ENCODE measurements at places on chromosomes 7 and 10.

- no peak for DNase-seq
Observed at GRCh38 chr7:64875258-64875657, 27.8 kb upstream of the ZNF273 start.

- DNase-seq: no peak
Observed at GRCh38 chr7:122307228-122307621, 2.7 kb upstream of the FEZF1 start.

DNA sequence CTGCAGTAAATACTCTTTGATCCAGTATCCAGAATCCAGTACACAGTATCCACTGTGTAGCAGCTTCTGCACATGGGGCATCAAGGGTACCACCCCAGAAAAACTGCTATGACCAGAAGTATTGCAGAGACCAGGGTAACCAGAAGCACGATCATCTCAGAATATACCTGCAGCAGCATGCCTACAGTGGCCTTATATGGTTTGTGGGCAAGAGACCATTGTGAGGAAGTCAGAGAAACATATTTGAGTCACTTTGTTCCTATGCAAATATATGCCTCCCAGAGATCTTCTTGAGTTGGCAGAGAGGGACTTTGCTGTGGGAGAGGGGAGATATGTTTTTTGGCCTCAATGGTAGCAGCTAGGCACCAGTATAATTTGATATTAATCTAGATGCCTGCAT is 206.4 kb upstream of the LRRTM3 start:
- DNase-seq: no peak

- DNase-seq: no peak
Observed at GRCh38 chr7:137681657-137682562, 164.9 kb downstream of the DGKI start.

GRCh38 chr10:85557706-85558105 is 808.9 kb downstream of the GRID1 start:
- no peak for DNase-seq

DNA sequence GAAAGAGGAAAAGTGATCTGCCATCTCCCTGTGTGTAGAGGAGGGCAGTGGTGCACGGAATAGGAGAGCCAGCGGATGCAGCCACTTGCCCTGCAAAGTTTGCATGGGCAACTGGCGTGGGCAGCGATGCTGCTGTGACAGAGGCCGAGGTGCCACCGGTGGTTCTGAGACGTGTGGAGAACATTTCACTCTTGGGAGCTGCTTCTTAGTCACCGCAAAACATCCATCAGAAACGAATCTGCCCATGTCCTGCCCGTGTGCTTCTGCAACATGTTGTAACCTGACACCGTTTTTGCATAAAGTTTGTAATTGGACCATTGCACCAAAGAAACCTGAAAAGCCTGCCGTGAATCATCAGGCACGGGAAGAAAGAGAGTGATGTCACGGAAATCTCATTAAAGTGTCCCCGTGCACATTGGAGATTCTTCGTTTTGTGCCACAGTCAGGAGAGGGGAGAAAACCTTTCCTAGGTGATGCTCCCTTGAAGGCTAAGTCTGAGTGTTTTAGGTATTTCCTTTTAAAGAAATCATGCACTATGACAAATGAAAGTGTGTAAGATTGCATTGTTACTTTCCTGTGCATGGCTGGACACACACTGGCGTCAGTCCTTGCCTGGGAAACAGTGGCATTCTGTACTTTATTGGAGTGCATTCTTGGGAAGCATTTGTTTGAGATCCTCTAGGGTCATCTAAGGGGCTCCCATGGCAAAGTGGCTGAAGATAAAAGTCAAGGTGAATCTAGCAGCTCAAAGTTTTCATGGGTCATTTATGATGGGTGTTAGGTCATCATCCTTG is 302.6 kb downstream of the KLF6 start:
- DNase-seq: no peak

DNA sequence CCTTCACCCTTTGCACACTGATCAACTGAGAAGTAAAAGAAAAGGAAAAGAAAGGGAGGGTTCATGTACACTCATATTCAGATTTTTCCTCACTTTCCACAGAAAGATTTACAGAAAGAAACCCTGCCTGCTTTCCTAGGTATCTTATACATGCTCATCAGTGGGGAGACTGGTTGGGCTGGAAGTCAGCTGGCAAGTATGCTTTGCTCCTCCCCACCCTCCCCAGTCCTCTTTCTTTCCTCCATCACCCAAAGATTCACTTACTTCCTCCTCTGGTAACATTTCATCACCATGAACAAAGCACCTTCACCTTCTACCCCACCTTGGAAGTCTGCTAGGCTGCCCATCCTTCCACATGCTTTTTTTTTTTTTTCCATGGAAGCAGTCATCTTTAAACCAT is 153.2 kb upstream of the NRBF2 start:
- no peak for DNase-seq

DNA sequence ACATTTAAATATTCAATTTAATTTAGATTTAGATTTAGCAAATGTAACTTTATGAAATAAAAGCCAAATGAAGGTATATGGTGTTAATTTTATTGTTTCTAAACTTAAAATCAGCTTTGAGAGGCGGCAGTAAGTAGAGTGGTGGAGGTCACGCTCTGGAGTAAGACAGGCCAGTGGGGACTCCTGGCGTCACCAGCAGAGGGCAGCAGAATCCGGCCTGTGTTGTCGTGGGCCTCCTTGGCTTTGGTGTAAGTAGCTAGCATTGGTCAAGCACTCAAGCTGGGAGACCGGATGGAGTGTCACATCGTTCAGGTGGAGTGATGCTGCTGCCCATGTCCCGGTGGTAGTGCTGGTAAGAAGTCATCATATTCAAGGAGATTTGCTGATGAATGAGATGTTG is 98.7 kb upstream of the DNAJB6 start:
- no peak for DNase-seq

DNA sequence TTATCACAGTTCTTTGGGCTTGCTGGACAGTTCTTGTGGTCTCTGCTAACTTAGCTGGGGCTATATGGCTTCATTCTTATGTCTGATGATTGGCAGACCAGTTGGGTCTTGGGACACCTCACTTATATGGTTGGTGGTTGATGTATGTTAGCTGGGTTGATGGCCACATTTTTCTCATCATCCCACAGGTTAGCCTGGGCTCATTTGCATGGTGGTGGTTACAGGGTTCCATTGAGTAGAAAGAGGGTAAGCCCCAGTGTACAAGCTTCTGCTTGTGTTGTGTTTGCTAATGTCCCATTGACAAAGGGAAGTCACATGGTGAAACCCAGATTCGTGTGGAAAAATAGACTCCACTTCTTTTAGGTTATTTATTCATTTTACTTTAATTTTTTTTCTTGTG is 40.6 kb downstream of the TMEM60 start:
- no peak for DNase-seq

DNA sequence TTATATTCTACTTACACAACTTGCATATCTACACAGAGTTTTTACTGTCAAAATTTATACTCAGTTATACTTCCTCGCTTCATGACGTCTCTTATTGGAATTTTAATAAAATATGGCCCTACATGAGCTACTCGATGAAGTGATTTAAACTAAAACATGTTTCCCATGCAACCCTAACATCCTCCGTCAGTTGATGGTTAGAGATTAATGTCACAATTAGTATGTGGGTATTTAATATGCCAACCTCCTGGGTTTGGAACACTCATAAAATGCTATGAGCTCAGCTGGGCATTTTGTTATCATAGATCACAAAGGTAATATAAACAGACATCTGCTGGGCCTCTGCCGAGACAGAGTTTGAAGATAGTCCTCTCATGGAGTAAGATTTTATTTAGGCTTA is 66.5 kb downstream of the GNAT3 start:
- no peak for DNase-seq

DNA sequence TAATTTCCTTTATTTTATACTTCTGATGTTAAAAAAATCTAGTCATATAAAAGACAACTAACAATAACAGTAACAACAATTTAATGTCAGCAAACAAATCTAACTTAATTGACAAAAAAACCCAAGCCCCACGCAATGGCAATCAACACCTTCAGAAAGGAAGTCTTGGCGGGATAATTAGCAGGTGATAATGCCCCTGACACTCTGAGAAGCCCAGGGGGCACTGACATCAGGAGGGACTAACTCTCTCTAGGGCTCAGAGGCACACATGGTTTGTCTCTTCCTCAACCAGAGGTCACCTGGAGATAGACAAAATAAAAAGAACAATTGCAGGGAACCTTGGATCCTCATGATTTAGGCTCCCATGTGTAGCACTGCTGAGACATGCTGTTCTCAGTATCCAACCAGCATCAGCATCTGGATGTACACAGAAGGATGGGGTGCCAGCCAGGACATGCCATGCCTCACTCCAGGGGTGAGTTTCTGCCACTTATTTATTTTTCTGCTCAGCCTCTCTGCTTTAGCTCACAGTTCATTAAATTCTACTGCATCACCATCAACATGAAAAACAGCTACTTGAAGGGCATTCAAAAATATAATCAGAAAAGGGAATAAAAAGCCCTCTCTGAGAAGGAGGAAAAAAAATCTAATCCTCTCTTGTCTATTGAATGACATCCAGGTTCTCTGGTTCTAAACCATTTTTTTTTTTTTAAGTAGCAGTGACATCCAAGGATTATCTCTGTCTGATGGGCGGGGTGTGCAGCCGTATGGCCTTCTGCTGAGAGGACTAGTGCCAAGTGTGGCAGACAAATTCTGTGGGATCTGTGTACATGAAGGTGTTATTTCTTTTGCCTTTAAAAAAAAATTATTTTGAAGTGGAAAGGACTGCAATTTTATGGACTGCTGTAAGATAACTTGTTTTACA is 96.3 kb downstream of the ATXN7L1 start:
- no peak for DNase-seq

DNA sequence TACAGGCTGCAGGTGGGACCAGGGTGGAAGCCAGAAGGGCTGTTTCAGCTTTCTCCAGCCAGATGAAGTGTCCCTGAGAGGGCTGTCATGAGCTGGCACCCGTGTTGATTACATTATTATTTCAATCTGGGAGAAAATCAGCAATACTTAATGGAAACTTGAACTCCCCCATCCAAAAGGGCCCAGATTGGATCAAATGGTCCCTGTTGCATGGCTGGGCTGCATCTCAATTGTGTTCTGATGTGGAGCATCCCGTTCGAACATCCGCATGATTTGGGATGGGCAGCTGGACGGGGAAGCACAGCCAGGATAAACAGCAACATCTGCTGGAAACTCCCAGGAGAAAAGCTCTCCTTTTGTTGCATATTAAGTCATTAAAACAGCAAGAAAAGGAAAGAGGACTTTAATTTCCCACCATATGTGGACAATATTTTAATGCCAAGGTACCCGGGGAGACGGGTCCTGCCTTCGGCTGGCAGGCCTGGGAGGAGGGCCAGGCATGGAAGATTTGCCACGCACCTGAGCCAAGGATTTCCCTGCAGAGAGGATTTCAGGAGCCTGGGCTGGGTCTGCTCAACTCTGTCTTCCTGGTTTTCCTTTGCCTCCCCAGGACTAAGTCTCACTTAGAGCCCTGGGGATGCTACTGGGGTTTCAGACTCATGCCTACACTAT is 52.4 kb downstream of the NPTX2 start:
- no peak for DNase-seq

- no peak for DNase-seq
Observed at GRCh38 chr10:52597189-52597863, 175.3 kb downstream of the MBL2 start.

GRCh38 chr10:33279276-33279675 is 55.2 kb downstream of the NRP1 start:
- no peak for DNase-seq

- DNase-seq: peak; percentile 65
Observed at GRCh38 chr7:108415821-108416536, 40.3 kb downstream of the NRCAM start.

DNA sequence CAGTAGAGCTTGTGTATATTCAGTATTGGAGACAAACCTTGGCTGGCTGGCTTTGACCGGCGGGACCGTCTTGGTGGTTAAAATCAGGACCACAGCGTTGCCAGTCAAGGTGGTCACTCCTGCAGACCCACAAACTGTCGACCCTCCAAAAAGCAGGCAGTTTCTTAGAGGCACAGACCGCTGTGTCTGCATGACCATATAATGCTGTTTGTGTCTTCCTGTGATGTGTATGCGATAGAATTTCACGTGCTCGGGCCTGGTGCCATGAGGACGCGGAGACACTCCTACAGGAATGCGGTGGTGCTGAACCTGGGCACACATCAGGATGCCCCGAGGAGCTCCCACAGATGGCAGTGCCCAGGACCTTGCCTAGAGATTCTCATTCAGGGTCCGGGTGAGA is 34.8 kb downstream of the BNIP3 start:
- DNase-seq: no peak

DNA sequence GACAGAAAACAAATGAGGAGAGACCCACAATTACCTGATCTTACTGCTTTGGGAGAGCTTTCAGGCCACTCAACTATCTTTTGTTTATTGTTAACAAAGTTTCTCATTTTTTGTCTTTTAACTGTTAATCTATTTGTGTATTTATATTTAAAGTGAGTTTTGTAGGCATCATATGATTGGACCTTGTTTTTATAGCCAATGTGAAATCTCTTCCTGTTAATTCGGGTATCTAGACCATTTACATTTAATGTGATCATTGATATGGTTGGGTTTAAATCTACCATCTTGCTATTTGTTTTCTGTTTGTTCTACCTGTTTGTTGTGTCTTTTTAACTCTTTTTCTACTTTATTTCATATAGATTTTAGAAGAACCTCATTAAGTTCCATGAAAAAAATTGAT is 12.5 kb downstream of the OPALIN start:
- no peak for DNase-seq

GRCh38 chr7:47370461-47371042 is 211.4 kb downstream of the TNS3 start:
- no peak for DNase-seq

DNA sequence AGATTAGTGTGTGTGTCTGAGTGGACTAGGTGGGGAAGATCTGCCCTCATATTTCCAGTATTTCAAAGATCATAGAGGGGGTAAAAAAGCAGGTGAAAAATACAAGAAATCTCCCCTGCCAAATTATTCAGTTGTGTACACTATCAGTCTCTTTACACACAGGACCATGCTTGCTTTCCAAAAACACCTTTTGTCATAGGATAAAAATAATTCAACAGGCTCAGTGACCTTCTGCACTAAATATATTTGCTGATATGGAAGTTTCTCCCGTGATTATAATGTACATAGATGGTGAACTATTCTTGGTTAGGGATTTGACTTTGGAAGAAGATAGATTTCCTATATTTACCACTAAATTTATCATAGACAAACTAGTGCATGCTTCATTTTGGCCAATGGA is 24.6 kb upstream of the CSTF2T start:
- DNase-seq: no peak

GRCh38 chr7:132537456-132538145 is 38.7 kb downstream of the PLXNA4 start:
- DNase-seq: no peak

- DNase-seq: no peak
Observed at GRCh38 chr7:65820287-65820950, 52.5 kb upstream of the VKORC1L1 start.
